ENCODE measurements at places on chromosomes 1 and 21. TPM values are rescaled to one million over a fixed set of nuclear protein-coding genes. Genes with fewer than 3 reads are reported as not detected.

Gene NES
- total RNA-seq = 1.4 TPM

Gene URB1
- 9.2 TPM for total RNA-seq

Gene PLXNA2
- 9.3 TPM for total RNA-seq

Gene NMNAT2
- total RNA-seq = 0.03 TPM

Gene GBP7
- total RNA-seq = 22.9 TPM

Gene OLFML2B
- 0.48 TPM for total RNA-seq

Gene LRRC3
- total RNA-seq = 22.0 TPM

Gene TSPEAR
- not detected for total RNA-seq

GRCh38 chr1:233448109-233448689, 120.7 kb downstream of the MAP3K21 start:
- peak; percentile 57 for DNase-seq

GRCh38 chr21:42413500-42413899, 9.8 kb downstream of the UBASH3A start:
- DNase-seq = no peak

DNA sequence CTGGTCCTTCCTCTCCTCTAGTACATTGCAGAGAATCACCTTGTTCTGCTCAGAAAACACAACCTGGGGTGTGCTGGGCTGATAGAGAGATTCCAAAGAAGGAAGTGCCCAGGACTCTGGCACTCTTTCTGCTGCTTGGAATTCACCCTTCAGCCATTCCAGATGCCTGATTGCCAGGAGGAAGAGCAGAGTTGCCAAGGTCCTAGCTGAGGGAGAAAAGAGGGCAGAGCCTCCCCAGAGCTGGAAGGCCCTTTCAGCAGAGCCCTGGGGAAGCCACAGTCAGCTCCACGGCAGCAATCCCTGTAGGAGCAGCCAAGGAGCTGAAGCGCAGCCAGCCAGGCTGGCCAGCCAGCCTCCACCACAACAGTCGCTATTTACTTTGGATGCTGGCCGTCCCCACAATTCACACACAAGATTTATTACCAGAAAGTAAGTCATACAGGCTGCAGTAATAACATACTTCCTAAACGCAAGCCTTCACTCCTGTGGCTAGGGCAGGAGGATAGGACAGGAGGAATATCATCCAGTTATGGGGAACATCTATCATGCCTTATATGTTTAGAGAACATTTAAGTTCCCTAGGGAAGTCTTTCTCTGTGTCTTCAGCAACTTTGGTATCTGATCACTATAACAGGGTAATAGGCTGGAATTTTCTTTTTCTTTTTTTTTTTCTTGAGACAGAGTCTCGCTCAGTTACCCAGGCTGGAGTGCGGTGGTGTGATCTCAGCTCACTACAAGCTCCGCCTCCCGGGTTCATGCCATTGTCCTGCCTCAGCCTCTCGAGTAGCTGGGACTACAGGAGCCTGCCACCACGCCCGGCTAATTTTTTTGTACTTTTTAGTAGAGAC, 36.6 kb upstream of the SLC44A3 start:
- no peak for DNase-seq

- DNase-seq = no peak
These were observed 14.2 kb downstream of the TTC34 start for GRCh38 chr1:2787163-2787911.

GRCh38 chr1:180923021-180923841, 10.5 kb downstream of the KIAA1614 start:
- DNase-seq = no peak

GRCh38 chr1:179038528-179039281, 13.0 kb downstream of the FAM20B start:
- DNase-seq = no peak
